ENCODE measurements at places on chromosomes 2 and 18. TPM values are rescaled to one million over a fixed set of nuclear protein-coding genes. Genes with fewer than 3 reads are reported as not detected.

- DNase-seq = no peak
- no peak overlapping the region for H3K4me3 ChIP-seq
- H3K27me3 ChIP-seq = no peaks in the 10 kb centered on the region
Observed at GRCh38 chr2:77025714-77026113, 496.5 kb downstream of the LRRTM4 start.

- no peak overlapping the region for H3K4me3 ChIP-seq
- no peak overlapping the region for H3K27ac ChIP-seq
- no peak for DNase-seq
- H3K27me3 ChIP-seq = no peaks in the 10 kb centered on the region
Observed at GRCh38 chr2:216557413-216557812, 58.8 kb downstream of the RPL37A start.

- H3K27ac ChIP-seq = no peak overlapping the region
- no peaks in the 10 kb centered on the region for H3K36me3 ChIP-seq
- H3K4me1 ChIP-seq = peaks cover 5% of the 10 kb centered on the region
- H3K27me3 ChIP-seq = peaks cover 37% of the 10 kb centered on the region
- H3K4me3 ChIP-seq = no peak overlapping the region
Observed at GRCh38 chr2:134713176-134713575, 5.6 kb downstream of the TMEM163 start.

DNA sequence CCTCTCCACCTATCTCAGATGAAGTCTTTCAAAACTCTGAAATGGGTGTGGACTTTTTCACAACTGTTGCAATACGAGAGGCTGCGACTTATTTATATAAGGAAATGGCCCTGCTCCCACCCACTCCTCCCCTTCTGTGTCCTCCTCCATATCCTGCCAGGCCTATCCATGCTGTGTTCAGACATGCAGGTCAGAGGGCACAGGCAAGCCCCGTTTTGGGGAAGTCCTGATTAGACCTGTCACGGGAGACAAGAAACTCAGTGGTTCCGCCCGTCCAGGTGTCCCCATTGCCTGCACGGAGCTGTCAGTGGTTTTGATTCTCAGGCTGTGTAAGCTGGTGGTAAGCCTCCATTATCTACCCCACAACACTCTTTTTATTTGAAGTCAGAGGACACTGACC is 99.6 kb upstream of the MGAT5 start:
- no peak overlapping the region for H3K27ac ChIP-seq
- H3K4me1 ChIP-seq = no peaks in the 10 kb centered on the region
- no peak for DNase-seq
- no peaks in the 10 kb centered on the region for H3K36me3 ChIP-seq
- no peak overlapping the region for H3K4me3 ChIP-seq

DNA sequence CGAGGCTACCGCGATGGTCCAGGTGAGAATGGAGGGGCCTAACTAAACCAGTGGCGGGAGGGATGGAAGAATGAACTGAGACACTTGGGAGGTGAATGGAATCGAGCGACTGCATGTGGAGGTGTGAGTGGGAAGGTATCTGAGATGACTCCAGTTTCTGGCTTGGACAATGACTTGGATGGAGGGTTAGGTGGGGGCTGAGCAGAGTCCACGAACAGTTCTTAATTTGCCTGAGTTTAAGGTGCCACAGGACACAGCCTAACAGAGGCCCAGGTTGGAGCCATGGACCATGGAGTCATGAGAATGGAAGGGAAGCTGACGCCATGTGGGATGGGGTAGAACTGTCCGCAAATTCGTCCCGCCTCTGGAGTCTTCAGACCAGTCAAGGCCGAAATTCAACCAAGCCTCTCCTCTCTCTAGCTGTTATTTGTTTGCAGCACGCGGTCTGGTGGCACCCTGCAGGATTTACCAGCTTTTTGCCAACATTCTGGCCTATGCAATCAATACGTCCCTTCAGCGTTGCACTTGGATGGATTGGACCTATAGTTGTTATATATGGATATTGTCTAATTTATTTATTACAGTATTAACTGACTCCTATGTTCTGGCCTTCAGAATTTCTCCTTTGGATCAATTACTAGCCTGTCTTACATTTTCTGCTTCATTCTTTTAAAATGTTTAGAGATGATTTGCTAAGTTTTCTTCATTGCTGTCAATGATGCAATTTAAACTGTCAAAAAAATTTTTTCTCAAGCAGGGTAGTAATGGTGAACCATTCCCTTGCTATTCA is 940 bp upstream of the BOLA3 start:
- peak overlapping the region; percentile 69 for H3K27ac ChIP-seq
- H3K36me3 ChIP-seq = no peaks in the 10 kb centered on the region
- H3K27me3 ChIP-seq = no peaks in the 10 kb centered on the region

DNA sequence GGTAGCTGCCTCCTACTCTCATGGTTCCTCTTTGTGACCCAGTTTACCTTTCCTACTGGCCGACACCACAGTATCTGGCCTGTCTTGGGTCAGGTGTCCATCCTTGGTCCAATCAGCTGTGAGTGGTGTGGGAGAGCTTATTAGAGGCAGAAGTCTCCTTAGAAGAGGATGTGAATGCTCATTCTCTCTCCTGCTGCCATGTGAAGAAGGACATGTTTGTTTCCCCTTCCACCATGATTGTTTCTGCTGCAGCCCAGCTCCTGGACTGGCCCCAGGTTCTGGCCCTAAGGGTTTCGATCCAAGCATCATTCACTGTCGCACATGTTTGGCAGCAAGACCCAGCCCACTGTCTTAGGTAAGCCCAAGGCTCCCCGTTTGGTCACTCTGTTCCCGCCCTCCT is 55.3 kb upstream of the TGIF1 start:
- no peaks in the 10 kb centered on the region for H3K27me3 ChIP-seq

Gene DSC3
- 0.04 TPM for total RNA-seq

Gene CCT7
- 334 TPM for total RNA-seq
